ENCODE measurements at places on chromosomes 1 and 21.

DNA sequence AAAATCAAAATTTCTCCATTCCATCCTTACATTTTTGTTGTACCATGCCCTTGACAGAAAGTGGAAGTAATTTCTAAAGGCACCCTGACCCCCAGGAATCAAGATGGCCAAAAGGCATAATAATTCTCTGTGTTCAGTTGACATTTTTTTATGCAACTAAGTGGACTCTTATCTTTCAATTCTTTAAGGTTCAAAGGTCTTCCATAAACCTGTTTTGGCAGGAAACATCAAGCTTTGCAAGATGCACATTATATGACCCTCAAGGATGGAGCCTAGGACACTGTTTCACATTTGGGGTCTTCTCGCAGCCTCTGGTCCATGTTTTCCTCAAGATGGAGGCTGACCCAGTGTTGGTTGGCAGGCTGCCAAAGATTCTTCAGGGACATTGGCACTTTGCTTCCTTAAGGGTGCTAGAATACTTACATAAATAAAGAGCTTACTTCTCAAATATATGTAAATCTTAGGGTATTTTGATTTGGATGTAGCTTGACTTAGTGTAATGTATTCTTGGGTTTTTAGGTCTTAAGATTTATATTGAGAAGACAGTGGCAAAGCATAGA, 48.0 kb upstream of the COG2 start:
- no peak for DNase-seq

GRCh38 chr1:199956005-199956404, 71.5 kb upstream of the NR5A2 start:
- no peak for DNase-seq

- no peak for DNase-seq
Observed at GRCh38 chr1:231952154-231952553, 325.6 kb downstream of the DISC1 start.

- no peak for DNase-seq
Observed at GRCh38 chr1:207831517-207832327, 79.2 kb downstream of the CD34 start.

DNA sequence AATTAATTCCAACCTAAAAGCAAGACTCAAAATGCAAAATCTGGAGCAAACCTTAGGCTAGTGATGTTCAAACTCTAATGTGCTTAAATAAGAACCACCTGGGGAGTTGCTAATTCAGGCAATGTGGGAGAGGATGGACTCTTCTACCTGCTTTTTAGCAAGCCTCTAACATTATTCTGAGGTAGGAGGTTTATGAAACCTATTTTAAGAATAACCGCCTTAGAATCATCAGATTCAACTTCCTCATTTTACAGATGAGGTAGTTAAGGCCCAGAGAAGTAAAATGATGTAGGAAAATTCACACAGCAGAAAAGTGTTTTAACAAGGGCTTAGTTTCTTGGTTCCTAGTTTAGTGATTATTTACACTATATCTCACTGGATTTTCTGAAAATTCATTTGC, 8.6 kb upstream of the NTNG1 start:
- DNase-seq = no peak

DNA sequence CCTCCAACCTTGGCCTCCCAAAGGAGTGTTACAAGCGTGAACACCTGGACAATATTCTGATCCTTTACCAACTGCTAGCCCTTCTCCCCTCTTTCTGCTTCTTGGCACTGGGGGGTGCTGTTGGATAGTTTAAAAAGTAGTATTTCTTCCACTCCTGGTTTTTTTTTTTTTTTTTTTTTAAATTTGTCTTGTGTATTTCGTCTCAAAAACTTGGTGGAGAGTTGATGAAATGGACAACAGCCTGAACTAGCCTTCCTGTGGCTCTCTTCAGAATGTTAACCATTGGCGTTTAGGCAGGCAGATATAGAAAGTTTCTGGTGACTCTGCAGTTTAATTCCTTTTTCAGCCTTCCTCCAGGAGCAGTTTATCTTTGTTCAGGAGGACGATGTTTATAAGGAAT, 69.7 kb upstream of the USP24 start:
- peak; percentile 82 for DNase-seq

DNA sequence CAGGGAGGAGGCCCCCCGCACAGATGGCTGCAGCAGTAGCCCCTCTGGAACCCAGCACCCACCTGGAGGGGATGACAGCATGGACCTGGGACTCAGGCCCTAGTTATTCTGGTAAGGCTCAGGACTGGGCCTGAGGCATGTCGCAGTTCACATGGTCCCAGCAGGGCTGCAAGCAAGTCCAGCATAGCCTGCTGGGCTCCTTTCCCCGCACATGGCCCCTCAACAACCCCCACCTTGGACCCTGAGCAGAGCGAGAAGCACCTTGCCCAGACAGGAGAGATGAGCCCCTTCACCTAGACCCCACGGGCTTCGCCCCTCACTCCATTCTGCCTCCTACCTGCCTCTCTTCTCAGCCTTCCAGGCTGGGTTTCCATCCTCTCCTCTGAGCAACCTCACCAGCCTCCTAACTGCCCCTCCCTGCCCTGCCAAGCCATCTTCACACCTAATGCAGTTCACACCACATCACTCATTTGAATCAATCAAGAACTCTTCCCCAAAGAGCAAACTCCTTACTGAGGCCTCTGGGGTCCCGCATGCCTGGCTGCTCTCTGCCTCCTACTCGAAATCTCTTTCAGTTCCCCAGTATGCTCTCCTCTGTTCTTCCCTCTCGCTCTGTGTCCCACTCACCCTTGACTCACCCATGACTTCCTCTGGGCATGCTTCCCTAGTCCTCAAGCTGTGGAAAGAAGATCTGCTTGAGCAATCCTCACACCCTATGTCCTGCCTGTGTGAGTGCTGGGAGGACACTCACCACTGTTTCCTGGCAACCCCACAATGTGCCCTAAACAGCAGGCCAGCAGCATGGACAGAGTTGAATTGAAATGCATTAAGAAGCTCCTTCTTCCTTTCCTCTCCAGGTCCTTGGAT, 9.4 kb upstream of the THEMIS2 start:
- peak; percentile 80 for DNase-seq

- DNase-seq = no peak
Observed at GRCh38 chr1:108505763-108506070, 54.2 kb upstream of the EEIG2 start.

- peak; percentile 82 for DNase-seq
Observed at GRCh38 chr1:228964178-228965089, 229.2 kb downstream of the RHOU start.

DNA sequence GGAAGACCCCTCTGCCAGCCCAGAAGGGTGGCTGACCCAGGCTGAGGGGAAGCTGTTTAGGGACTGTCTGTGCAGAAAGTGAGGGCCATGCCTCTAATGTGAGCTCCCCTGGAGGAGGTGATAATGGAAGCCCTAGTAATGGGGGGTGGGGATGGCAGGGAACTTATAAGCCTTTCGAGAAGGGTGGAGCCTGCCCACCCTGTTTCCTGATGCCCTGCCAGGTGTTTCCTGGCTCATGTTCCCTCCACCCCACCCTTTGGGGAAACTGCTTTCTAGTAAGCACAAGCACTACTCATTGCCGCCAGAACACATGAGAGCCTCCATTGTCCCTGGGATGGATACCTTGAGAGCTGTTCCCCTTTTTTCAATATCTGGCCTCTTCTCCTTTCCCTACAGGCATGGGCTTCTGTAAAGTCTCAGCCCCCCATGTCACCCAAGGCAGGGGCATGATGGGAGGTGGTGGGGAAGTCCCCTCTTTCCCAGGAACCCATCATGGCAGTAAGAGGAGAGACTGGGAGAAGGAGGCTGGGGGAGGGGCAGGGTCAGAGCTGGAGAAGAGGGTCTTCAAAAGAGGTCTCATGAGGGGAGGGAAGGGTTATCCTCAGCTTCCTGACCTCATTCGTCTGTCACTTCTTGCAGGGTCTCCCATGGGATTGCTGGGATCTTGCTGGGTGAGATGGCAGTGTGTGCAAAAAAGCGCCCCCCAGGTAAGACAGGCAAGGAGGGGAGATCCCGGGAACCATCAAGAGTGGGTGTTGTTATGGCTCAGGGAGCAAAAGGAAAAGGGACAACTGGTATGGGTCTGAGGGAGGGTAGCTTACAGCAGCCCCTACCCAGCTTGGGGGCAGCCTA, 2.4 kb downstream of the ATP8B2 start:
- peak; percentile 37 for DNase-seq

DNA sequence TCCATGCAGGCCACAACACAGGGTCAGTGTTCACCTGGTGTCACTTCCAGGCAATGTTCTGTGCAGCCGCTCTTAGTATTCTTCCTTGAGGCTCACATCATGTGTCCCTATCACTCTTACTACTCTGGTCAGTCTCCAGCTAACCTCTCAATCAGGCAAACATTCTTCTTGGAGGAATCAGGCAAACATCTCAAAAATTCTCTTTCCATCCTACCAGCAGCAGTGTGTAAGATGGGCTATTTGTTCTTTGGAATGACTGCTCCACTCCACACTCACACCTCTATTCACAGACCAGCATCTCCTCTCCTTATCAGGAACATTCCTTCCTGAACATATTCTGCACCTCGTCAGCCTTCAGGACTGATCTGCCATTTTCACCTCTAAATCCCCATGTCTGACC, 4.0 kb downstream of the S100A7A start:
- no peak for DNase-seq

DNA sequence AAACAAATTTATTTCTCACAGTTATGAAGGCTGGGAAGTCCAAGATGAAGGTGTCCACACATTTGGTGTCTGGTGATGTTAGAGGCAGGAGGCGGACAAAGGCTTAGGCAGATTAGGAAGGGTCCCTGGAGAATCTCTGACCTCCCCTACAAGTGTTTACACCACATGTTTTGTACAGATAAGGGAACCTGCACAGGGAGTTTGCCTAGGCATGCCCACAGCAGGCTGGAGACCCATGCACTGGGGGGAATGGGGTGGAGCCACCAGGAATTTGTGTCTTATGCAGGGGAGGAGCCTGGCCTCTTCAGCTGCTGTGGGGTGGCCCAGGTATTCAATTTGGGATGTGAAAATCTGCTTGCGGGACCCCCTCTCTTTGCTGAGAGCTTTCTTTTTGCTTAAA, 131.3 kb downstream of the PATJ start:
- no peak for DNase-seq

DNA sequence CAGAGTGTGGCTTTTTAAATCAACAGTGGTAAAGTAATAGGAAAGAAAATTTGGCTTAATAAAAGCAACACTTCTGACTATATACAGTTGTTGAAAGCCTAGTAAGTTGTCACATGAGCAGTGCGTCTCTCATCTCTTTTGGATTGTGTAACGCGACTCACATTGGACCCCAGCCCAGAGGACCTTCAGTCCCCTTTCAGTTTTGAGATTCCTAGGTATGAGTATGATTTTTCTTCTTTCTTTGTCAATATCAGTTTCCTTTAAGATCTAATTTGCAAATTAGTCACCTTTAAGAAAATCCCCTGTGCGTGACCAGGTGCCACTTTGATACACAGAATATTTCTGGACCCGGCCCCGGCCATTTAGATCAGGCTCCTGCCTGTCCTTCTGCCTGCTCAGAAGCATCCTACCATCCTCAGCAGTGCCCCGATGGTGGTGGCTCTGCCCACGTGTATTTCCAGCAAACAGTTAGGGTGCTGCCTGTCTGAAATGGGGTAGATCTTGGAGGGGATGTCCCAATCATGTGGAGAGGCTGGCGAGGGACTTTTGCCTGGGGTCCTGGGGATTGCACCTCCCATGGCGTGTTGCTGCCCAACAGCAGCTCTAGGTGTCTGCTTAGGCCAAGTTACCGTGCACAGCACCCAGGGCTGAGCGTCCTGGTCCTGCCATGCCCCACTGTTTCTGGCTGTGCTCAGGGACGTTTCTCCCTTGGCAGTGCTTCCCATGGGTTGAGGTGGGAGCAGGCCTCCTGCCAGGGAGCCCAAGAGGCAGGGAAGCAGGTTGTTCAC, 21.1 kb downstream of the SNAP47 start:
- DNase-seq = no peak

DNA sequence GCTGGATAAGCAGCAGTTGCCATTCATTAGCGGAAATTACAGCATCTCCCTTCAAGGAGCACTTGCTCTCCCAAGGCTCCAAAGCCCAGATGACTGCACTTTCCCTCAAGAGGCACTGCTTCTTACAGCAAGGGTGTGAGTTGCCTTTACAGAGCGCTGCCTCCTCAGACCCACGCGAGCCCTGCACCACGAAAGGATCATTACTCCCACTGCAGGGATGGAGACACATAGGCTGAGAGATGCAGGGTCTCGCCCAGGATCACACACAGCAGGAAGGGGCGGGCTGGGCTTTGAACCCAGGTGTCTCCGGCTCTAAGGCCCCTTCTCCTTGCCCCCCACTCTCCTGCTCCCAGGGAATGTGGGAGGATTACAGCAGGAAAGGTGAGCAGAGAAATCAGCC, 405.5 kb downstream of the MATN1 start:
- no peak for DNase-seq

GRCh38 chr1:33368431-33368830, 47.5 kb upstream of the A3GALT2 start:
- DNase-seq = no peak

DNA sequence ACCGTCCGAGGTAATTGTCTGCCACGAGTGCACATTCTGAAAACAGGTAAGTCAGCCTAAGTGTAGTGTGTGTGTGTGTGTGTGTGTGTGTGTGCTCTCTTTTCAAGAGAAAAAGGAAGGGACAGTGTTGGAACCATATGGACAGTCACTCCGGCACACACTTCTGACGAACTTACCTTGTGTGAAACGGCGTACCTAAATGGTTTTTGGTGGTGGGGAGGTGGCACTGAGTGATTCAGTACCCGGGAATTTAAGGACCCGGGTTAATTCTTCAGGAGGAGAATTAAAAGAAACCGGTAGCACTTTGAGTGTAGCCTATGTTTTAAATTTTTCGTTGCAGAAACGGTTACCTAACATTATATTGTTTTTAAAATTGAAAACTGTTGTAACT, 286 bp downstream of the ODR4 start:
- no peak for DNase-seq

DNA sequence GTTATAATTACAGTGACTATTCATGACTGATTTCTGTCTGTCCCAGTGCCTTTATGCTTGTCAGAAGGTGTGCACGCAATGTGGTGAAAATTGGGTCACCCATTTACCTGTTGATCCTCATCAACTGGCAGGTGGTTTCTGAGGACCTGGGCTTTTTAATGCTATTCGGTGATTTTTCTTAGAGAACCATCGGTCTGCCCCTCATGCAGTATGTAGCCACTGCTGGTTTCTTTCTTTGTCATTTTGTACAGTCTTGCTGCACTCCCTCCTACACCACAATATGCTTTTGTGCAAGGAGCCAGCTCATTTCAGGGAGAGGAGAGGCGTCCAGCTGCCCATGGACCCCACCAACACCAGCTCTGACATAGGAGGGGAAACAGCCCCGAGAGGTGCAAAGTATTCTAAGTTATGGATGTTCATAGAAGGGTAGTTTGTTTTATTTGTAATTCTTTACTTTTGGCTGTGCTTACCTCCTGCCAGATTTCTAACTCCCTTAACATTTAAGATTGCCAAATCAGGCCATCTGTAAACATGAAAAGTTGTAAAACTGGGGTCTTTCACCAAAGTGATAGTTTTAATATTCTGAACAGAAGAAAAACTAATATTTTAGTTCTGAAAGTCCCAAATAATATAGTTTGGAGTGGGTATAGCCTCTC, 325.3 kb downstream of the PTBP2 start:
- peak; percentile 54 for DNase-seq

- no peak for DNase-seq
Observed at GRCh38 chr1:234926559-234927311, 201.9 kb downstream of the TOMM20 start.
